Pons (tissue), 1 donor: ENCODE measurements at places on chromosomes 16 and 17.
A peak's percentile ranks its signal among the peaks of the same experiment; 100 is the strongest.

- DNase-seq, result no peak
These were observed 97.5 kb downstream of the AMFR start for GRCh38 chr16:56327929-56328258.

DNA sequence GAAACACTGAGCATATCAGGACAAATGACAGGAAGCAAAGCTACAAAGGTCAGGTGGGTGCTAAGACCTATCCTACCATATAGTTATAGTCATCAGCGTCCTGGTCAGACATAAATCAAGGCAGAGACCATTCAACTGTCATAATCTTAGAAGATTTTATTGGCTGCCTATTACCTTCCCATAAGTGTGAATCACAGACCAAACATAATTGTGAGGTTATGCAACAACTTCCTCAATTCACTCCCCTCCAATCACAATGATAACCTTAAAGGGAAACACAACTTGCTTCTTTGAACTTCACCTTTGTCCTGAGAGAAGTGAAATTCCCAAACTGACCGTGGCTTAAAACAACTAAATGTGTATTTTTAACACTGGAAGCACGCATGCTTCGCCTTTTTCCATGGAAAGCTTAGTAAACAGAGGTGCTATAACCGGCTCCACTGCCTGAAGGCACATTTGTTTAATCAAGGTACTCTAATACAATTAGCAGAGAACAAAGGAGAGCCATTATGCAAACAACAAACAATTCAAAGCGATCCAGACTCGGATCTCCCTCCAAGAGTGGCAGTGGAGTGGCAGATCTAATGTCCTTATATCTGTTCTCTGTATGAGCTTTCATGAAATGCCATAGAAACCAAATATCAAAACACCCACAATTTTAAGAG, 84.9 kb downstream of the TMEM114 start:
- DNase-seq, result no peak

GRCh38 chr17:31533546-31534155, 142.2 kb downstream of the RAB11FIP4 start:
- no peak for DNase-seq

DNA sequence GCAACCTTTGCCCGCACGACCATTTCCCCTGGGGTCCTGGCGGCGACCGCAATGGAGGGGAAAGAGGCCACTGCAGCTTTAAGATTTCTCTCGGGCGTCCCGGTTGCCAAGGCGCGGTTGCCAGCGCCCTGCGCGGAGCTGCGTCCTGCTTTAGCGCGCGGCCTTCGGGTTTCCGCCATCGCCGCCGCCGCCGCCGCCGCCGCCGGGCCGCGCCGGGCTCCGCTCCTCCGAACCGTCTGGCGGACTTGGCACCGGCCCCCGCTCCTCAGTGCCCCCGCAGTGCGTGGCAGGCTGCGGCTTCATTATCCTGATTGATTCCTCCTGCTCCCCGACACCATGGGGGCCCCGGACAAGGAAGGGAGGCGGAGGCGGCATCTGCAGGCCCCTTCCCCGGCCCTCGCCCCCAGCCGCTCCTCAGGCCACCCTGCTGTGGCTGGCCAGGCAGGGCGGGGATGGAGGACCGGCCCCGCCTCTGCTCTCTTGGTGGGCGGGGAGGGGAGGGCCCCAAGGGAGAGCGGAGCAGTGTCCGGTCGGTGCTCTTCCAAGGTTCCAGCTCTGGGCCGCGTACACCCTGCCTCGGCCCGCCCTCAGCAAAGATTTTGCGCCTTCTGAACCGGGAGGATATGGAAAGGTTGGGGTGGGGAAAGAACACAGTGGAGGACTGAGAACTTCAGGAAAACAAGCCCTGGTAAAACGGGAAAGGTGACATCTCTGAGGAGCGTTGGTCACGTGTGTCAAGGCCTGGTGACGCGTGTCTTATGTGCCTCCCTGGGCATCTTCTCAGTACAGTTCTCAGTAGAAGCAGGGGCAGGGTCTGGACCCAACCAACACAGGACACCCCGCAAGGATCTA, 34.0 kb downstream of the NEUROD2 start:
- DNase-seq, result no peak

- DNase-seq, result no peak
These were observed 28.0 kb downstream of the CTU2 start for GRCh38 chr16:88734361-88734728.

GRCh38 chr17:57144567-57144966, 59.5 kb downstream of the AKAP1 start:
- DNase-seq, result no peak

DNA sequence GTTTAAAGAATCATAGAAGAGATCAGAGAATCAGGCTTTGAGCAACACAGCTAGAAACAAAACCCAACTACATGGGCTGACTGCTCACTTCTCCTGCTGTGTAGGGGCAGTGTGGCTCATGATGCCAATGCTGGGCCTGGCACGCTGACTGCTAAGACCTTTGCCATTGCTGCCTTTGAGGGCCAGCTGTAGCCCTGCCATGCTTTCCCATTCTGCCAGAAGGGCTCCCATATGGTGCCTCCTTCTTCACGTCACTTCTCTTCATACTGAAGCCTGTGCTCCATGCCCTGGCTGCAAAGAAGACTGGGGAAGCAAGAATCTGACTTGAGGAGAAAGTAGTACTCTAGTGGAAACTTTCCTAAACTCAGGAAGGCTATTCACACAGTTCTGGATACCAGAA, 232.9 kb downstream of the UTP18 start:
- DNase-seq, result no peak

DNA sequence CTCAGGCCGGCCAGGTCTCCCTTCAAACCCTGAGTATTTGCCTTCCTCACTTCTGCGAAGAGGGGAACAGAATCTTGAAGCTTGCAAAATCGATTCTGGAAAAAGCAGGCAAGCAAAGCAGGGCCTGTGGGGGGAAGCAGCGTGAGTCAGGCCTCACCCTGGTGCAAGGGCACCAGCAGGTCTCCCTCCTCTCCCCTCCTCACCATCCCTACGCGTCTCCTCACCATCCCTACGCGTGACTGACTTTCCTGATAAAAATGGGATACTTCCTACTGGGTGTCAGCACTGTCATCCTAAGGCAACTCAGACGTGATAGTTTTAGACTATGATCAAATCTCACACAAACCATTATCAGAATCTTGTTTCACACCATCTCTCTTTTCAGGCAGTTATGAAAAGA, 12.1 kb downstream of the CMTM3 start:
- no peak for DNase-seq

DNA sequence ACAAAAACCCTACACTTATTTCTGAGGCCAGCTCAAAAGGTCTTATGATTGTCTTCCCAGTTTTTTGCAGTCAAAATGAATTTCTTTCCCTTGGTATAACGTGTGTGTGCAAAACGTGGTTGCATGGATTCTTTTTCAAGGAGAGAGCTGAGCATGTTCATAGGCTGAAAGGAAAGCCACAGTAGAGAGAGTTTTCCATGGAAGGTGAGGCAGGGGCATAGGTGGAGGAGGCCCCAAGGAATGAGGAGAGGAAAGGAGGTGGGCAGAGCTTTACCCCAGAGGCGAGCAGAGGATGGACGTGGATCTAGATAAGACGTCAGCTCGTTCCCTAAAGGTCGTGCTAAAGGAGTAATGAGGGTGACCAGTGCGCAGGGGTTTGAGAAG, 22.8 kb downstream of the TRPV2 start:
- DNase-seq, result no peak

DNA sequence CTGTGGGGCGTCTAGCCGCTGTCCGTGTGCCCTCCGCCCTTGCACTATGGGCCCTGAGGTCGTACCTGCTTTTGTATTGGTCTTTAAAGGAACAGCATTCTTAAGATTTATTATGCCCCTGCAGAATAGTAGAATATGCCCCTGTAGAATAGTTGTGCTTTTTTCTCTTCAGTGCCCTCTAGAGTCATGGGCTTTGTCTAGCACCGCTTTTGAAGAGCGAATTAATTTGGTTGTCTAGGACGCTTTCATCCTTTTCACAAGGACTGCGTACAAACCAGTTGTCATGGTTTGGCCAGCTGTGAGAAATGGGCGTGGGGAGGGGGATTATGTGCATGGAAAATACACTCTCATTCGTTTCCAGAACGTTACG, 621 bp downstream of the CEP95 start:
- peak; percentile 83 for DNase-seq

- no peak for DNase-seq
These were observed 22.1 kb downstream of the TRIM25 start for GRCh38 chr17:56891751-56892150.

DNA sequence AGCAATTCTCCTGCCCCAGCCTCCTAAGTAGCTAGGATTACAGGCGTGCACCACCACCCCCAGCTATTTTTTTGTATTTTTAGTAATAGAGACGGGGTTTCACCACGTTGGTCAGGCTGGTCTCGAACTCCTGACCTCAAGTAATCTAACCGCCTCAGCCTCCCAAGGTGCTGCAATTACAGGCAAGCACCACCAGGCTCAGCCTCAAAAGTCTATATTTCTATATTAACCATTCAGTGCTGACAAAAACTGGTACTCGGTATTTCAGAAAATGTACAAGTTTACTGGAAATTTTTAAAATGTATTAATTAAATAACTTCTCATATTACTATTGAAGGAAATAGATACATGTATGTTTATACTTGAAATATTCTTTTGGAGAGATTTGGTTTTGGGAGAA, 1.4 kb upstream of the HEXD start:
- no peak for DNase-seq

DNA sequence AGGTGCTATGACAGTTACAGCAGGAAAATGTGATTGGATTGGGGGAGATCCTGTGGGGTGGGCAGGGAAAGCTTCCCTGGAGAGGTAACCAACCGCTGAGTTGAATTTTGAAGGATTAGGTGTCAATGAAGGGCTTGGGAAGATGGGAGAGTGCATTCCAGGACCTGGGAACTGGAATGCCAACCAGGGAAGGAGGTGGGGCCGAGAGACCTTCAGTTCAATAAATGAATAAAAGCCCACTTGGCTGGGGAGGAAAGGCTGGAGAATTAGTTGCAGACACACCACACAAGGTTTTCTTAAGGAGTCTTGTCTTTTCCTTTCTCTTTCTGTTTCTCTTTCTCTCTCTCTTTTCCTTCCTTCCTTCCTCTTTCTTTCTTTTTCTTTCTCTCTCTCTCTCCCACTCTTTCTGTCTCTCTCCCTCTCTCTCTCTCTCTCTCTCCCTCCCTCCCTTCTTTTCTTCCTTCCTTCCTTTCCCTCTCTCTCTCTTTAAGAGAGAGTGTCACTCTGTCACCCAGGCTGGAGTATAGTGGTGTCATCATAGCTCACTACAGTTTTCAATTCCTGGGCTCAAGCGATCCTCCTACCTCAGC, 3.3 kb downstream of the USP43 start:
- no peak for DNase-seq

GRCh38 chr17:55163408-55163807, 101.4 kb upstream of the HLF start:
- DNase-seq, result no peak

DNA sequence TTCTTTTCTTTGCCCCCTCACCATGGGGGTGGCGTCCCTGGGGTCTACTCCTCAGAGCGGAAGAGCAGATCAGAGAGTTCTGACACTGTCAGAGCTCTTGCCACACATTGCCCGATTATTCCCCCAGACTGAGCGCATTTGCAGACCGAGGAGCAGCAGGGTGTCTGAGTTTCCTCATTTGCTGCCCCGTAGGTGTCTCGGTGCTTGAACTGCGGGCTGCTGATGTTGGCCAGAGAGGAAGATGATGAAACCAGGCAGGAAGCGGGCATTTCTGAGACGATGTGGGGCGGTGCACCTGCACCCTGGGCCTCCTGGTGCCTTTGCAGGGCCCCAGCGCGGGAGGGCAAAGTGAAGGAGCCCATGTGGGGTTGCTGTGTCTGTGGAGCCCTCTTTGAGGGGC, 55.2 kb downstream of the ARSG start:
- DNase-seq, result no peak

DNA sequence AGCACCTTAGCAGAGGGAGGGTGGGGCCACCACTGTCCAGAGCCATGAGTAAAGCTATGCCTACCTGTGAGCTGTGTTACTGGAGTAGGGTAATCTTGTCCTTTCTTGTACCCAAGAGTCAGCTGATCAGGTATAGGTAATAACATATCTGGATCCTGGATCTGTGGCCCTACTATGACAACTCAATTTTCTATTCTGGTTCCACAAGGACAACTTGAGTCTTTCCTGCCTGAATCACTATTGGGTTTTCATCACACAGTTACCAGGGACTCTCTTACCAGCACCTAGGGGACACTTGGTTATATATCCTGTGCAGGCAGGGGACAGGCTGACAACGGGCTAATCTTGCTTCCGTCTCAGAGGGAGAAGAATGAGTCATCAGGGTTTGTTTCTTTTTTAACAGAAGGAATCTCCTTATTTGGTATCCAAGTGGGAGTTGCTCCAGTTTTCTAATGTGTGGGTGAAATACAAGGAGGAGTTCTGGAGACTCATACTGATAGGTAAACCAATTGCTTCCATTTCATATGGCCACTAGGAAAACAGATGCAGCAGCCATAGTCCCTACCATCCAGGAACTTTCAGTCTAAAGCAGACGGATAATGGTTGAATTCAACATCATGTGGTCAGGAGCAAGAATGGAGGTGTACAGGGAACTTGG, 6.8 kb downstream of the ZNF267 start:
- DNase-seq, result peak; percentile 56

- DNase-seq, result peak; percentile 23
These were observed 105.5 kb downstream of the AXIN2 start for GRCh38 chr17:65455972-65456343.

DNA sequence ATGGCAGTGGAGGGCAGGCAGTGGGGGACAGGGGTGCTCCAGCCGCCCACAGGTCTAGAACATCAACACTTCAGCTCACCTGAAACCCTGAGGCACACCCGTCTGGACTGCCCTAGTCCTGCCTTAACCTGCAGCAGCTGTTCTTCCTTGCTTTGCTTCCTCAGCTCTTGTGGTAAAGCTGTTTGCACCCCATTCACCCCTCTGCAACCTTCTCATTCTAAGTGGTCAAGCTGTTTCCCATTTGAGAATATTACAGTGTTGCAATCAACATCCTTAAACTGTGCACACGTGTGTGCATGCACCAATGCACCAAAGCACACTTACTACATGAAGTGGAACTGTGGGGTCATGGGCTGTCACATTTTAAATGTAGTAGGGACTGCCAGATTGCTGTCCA, 32.4 kb downstream of the SCNN1B start:
- no peak for DNase-seq

DNA sequence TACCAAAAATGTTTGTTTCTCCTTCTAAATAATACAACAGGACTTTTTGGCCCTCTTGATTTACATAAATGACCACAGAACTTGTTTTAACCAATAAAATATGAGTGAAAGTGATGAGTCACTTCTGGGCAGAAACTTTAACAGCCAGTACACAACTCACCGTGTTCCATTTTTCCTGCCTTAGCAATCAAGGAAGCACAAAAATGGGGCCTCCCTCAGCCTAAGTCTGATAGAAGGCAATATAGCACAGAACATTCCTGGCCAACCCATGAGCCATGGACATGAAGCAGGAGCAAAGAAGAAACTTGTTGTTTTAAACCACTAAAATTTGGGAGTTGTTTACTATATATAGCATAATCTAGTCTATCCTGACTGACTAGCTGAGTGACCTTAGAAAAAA, 61.1 kb upstream of the MTMR4 start:
- DNase-seq, result no peak

- DNase-seq, result peak; percentile 21
These were observed 135.2 kb downstream of the SHISA9 start for GRCh38 chr16:13036600-13036999.
